ENCODE measurements at places on chromosomes 5 and 9.

DNA sequence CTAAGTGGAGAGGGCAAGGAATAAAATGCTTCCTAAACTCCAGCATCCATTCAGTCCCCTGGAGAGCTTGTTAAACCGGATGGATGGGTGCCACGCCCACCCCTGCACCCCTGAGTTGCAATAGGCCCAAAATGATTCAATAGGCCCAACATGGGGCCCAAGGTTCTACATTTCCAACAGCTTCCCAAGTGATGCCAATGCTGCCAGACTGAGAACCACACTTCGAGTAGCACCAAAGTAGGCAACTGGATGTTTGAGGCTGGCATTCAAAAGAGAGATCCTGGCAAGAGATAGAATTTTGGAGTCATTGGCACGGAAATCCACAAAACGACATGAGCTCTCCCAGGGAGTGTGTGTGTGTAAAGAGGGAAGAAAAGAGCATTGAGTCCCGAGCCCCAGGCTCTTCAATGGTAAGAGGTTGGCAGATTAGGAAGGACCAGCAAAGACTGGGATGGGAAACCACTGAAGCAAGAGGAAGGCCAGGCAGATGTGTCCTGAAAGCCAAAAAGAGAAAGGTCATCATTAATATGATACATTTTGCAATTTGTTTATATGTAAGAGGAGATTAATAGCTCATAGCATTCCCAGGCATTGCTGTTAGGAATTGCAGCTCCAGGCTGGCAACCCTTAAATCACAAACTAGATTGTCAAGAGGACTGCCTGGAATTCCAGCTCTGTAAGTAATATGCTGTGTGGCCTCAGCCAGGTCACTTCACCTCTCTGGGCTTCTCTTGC is 130.6 kb downstream of the KCNIP1 start:
- no peak for DNase-seq

- DNase-seq: no peak
Observed at GRCh38 chr5:81303563-81303962, 2.2 kb downstream of the ZCCHC9 start.

- DNase-seq: no peak
Observed at GRCh38 chr5:154573011-154573410, 95.0 kb upstream of the HAND1 start.

- DNase-seq: no peak
Observed at GRCh38 chr5:35618781-35619180, 1.1 kb downstream of the SPEF2 start.
